ENCODE measurements at places on chromosomes 3 and 15. TPM values are rescaled to one million over a fixed set of nuclear protein-coding genes. Genes with fewer than 3 reads are reported as not detected.

Gene SLC22A13
- total RNA-seq = 0.70 TPM

- DNase-seq = no peak
These were observed 141.5 kb downstream of the ZMAT3 start for GRCh38 chr3:178930116-178930515.

DNA sequence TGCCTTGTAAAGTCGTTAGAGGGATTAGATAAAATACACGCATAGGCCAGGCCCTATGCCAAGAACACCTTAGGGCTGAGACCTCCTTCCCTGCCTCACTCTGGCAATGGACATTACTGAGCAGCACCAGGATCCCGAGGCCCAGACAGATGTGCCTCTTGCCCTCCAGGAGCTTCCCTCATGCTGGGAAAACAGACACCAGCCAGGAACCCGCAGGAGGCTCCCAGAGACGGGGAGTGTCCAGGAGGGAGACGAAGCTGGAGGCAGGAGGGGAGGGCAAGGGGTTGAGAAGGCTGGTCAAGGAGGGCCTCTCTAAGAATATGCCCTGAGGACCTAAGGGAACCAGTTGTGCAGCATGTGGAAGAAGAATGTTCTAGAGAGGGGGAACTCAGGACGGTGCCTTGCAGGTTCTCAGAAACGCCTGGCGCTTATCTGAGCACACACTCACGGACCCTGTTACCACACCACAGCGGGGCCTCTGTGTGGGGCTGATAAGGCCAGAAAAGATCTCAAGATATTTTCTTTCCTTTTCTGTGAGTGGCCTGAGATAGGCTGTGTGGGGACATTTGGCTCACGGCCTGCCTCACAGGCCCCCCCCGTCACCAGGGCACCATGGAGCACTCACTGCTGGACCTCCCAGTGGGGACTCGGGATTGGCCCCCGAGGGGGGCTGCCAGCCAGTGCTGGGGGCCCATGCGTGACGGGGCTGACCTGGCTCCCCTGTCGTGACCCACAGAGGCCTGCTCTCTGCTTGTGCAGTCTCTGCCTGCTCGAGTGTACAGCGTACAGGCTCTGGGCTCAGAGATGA, 22.0 kb upstream of the CYP11A1 start:
- no peak for DNase-seq

Gene LCTL
- total RNA-seq = not detected

GRCh38 chr3:76470285-76470684, 569.6 kb upstream of the ROBO2 start:
- no peak for DNase-seq

DNA sequence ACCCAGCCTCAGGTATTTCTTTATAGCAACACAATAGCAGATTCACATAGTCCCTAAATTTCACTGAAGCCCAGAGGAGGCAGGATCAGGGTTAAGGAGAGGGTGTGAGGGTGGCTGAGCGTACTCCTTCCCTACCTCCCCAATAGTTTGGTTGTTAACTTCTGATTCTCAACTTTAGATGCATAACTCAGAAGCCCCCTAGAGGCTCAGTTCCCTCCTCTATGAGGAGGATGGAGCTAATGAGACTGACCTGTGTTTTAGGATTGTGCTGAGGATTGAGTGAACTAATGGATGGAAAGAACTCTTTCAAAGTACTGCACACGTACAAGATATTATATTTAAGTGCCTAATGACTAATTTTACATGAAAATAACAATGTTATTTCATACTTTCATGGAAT, 249.3 kb upstream of the SOX14 start:
- no peak for DNase-seq

- DNase-seq = no peak
These were observed 286.3 kb upstream of the ROBO2 start for GRCh38 chr3:76753599-76753998.

Gene CACNA1D
- 38.1 TPM for total RNA-seq

Gene CPLX3
- total RNA-seq = 0.19 TPM

DNA sequence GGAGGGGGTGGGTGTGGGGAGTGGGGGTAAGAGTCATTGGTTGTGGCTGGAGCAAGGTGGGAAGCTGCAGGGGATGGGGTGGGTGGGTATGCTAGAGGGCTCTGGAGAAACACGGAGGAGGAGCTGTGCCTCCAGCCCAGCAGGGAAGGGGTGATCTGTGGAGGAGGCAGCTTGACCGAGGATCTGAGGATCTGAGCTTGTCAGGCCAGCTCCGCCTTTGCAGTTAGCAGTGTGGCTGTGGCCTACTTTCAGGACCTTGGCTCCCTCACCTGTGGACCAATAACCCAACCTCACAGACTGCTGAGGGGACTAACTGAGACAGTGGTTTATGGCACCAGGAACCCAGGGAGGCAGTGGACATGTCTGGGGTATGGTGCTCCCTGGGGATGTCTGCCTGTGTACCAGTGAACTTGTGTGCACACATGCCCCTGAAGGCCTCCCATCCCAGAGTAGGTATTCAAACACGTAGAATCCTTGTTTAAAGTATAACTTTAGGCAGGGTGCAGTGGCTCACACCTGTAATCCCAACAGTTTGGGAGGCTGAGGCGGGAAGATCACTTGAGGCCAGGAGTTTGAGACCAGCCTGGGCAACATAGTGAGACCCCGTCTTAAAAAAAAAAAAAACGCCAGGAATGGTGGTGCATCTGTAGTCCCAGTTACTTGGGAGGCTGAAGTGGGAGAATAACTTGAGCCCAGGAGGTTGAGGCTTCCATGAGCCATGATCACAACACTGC, 52.5 kb upstream of the LINGO1 start:
- DNase-seq = no peak

- DNase-seq = no peak
These were observed 43.2 kb upstream of the FGD5 start for GRCh38 chr3:14775563-14775962.

Gene ANKUB1
- total RNA-seq = not detected

Gene CHRM5
- not detected for total RNA-seq
